ENCODE measurements at places on chromosomes 1 and 21. TPM values are rescaled to one million over a fixed set of nuclear protein-coding genes. Genes with fewer than 3 reads are reported as not detected.
A peak's percentile ranks its signal among the peaks of the same experiment; 100 is the strongest.

PTPRC gene
- total RNA-seq: 1,015 TPM

RBP7 gene
- not detected for total RNA-seq

- DNase-seq: no peak
Measured at GRCh38 chr1:11470912-11471311, 8.0 kb upstream of the DISP3 start.

GRCh38 chr1:7378346-7379130 lies 392.6 kb upstream of the VAMP3 start:
- DNase-seq: no peak

ERICH3 gene
- total RNA-seq: not detected

F5 gene
- 5.7 TPM for total RNA-seq

DNA sequence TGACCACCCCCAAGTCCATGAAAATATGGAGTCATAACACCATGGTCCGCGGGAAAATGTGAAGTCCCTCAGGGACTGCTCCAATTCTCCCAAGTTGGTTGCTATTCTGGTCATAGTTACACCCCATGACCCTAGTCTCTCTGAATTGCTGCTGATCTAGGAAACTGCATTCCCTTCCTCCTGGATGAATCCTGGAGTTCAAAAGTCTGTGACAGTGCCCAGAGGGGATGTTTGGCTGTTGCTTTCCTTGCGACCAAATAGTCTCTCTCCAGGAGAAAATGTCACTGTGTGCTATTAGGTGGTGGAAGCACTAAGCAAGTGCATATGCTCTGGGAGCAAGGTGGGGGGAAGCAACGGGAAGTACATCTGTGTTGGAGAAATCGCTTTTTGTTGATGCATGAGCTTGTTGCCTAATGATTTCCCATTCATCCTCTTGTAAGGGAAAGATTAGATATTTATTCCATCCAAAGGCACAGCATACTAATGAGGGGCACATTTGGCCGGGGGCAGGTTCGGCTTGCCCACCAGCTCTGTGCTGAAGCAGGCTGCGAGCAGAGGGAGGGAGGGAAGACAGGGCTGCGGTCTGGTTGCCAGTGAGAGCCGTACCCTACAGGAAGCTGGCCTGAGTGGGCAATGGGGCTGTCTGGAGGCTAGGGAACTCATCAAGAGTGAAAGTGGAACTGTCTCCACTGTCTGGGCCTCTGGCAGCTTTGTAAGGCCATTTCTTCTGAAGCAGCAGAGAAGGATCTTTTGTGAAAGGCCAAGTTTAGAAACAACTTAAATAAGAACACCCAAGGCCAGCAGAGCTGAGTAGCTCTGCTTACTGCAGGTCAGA lies 27.2 kb downstream of the SYT6 start:
- DNase-seq: no peak

- DNase-seq: no peak
Measured at GRCh38 chr1:31640964-31641363, 3.7 kb downstream of the PEF1 start.

DNA sequence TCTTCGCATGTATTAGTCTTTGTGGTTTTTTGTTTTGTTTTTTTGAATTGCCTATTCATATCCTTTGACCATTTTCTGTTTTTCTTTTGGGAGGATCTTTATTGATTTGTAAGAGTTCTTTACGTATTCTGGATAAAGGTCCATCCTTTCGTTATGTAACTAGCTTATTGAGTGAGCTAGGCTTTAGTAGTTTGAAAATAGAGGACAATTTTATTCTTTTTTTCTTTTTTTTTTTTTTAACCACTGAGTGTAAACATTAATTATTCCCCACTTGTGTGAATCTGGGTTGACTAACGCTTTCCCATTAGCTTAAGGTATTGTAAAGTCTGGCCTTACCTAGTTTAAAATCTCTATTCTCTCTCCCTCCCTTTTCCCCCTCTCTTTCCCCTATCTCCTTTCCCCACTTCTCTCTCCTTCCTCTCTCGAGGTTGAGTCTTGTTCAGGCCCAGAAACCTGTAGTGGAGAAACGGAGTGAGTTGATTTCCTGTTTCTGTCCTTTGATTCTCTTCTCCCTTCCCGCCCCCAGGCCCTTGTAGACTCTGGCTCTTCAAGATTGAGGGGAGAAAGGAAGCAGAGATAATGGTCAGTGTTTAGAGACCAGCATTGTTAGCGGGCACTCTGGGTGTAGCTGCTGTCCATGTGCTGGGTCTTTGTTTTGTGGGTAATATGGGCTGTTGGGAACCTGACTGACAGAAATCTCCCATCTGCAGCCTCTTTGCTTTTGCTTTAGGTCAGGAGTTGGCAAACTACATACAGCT lies 1.5 kb downstream of the MORC3 start:
- DNase-seq: no peak

DNA sequence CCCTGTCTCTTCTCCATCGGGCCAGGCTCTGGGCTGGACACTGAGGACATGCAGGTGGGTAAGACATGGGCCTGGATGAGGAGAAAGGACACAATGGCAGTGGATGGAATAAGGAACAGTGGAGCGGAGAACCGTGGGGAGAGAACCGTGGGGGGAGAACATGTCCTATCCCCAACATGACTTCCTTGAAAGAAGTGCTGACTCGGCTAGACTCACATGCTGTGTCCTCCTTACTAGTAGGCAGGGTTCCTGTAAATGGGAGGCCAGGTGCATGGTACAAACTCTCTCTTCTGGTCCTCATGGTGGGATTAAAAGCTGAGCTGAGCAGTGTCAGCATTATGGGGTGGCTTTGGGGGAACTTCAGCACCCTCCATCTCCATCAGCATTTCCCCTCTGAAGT lies 137.4 kb upstream of the CSF3R start:
- no peak for DNase-seq

GRCh38 chr1:54409156-54410142 lies 3.3 kb upstream of the SSBP3 start:
- DNase-seq: peak; percentile 15
